Activated CD4-positive, alpha-beta T cell treated with anti-CD3 and anti-CD28 coated beads for 48 hours (primary cell): ENCODE measurements at places on chromosomes 3 and 15.

DNA sequence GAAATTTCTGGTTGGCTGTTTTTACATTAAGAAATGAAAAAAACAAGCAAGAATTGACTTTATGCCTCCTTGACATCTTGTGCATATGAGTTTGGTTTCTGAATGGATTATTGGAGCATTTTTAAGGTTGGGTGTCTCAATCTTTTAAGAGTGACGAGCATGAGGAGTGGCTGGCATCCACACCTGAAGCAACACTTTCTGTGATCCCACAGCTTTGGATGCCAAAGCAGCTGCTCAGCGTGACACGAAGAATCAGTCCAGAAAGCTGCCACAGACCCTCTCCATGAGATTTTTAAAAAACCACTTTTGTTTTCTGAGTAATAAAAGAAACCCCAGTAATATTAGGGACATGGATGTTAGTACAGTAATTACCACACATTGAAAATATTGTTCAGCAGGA, 154.5 kb downstream of the KLF13 start:
- DNase-seq, result no peak

DNA sequence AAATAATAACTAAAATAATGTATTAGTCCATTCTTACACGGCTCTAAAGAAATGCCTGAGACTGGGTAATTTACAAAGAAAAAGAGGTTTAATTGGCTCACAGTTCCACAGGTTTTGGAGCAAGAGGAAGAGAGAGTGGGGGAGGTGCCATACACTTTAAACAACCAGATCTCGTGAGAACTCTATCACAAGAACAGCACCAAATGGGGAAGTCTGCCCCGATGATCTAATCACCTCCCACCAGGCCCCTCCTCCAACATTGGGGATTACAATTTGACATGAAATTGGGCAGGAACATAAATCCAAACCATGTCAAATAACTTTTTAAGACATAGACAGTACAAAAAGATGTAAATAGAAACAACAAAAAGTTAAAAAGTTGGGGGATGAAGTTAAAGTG, 63.2 kb downstream of the ILDR1 start:
- DNase-seq, result no peak

DNA sequence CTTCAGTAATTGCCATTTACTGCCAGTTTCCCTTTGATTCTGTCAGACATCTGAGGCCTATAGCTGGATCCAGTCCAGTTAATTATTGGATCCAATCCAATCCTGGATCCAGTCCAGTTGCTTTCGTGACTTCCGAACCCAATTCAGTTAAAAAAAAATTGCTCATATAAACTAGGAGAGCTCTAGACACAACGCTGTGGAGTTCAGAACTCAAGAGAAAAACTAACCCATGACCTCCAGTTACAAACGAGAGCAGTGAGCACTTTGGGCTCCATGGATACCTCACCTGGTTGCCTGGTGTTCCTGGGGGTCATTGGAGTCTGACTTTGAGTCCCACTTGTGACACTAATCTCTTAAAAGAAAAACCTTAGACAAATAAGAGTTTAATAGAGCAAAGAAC, 269.8 kb downstream of the THSD4 start:
- DNase-seq, result no peak

DNA sequence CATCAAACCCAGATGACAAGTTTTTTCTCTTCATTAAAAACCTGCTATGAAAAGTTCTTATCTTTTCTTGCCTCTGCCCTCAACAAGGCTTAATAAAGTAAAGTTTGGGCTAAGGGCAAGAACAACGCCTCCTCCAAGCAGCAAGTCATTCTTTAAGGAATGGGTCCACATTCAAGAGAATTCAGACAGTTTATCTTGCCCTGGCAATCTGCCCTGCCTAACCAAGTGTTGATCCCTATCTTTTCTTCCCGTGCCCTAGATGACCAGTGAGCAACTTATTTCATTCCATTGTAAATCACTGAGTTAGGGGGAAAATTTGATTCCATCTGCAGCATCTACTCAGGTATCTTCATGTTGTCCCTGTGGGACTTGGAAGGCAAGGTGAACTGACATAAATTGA, 370.3 kb upstream of the DPPA4 start:
- no peak for DNase-seq

DNA sequence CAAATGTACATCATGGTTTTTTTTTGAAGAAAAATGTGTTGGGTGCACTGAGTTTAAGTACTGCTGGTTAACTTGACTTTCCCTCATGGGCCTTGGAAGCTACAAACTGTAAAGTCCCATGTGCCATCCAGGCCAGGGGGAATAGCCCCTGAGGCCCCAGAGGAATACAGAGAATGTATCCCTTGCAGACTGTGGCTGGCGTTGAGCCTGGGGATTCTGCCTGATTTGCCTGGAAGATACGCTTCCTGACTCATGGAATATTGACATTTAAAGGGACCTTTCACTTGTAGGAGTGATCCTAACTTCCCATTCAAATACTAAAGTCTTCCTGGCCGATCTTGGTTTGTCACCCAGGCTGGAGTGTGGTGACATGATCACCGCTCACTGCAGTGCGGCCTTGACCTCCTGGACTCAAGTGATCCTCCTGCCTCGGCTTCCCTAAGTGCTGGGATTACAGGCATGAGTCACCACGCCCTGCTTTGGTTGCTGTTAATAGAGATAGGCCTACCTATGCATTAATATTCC, 42.0 kb downstream of the ADAMTSL3 start:
- no peak for DNase-seq

GRCh38 chr3:188472336-188472735, 318.4 kb downstream of the LPP start:
- DNase-seq, result no peak

DNA sequence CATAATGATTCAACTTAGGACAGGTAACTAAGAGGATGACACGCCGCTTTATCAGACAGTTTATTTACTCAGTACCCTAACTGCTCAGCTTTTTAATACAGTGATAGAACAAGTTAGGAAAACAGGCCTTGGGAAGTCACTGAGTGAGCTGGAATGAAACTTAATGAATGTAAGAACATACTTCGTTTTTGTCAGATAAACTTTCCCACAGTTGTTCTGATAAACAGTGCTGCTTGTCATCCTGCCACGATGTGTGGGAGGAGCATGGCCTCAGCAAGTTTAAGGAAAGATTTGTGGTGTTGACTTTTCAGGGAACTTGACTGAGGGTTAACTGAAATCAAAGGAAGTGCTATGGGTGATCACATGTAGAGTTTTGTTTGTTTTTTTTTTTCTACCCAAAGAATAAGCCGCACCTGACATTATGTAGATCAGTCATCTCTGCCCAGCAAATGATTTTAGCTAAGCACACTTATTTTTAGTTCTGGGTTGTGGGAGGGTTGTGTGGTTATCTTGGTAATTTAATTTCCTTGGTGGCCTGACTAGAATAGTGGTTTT, 5.6 kb upstream of the P2RY14 start:
- DNase-seq, result peak; percentile 22

GRCh38 chr3:81549388-81549787, 212.1 kb downstream of the GBE1 start:
- no peak for DNase-seq

DNA sequence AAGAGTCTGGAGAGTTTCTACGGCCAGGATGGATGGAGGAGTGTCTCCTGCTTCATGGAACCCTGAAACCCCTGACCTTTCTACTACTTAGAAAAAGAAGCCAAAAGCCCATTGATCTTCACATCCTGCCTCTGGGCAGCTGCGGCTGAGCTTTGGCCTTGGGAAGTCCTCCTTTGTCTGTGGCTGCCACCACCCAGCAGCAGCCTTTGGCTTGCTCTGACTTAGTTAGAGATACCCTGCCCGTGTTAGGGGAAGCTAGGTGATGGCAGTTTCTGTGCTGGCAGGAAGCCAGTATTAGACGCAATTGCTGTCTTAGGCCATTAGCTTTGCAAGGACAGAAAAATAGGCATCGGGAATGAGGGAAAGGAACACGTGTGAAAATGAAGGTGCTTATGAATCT, 18.8 kb downstream of the APH1B start:
- DNase-seq, result no peak
